ENCODE measurements at places on chromosomes 7 and 10.

- DNase-seq: no peak
Observed at GRCh38 chr7:148049068-148049467, 541.5 kb upstream of the C7orf33 start.

GRCh38 chr7:155889636-155890511 lies 77.6 kb upstream of the SHH start:
- DNase-seq: no peak

DNA sequence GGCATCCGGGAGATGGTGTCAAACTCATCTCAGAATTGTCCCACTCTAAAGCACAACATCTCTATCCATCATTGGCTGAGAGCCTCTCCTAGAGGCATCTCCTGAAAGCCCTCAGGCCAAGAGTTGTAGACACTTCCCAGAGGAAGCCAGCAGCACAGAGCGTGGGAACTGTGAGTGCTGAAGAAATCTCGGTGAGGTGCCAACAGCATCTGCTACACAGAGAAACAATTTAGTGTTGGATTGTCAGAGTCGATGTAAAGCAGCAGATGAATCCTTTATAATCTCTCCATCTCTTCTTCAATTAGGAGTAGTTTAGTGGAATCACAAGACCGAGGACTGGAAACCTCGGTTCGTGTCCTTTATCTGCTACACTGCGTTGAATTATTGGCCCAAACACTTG lies 172.2 kb downstream of the C7orf25 start:
- DNase-seq: no peak

- DNase-seq: no peak
Observed at GRCh38 chr7:80581486-80582260, 56.8 kb upstream of the CD36 start.

- no peak for DNase-seq
Observed at GRCh38 chr7:79199961-79200360, 253.5 kb downstream of the MAGI2 start.
